ENCODE measurements at places on chromosomes 11 and 22. TPM values are rescaled to one million over a fixed set of nuclear protein-coding genes. Genes with fewer than 3 reads are reported as not detected.

- no peak for DNase-seq
Observed at GRCh38 chr11:12485328-12485727, 108.0 kb downstream of the PARVA start.

DNA sequence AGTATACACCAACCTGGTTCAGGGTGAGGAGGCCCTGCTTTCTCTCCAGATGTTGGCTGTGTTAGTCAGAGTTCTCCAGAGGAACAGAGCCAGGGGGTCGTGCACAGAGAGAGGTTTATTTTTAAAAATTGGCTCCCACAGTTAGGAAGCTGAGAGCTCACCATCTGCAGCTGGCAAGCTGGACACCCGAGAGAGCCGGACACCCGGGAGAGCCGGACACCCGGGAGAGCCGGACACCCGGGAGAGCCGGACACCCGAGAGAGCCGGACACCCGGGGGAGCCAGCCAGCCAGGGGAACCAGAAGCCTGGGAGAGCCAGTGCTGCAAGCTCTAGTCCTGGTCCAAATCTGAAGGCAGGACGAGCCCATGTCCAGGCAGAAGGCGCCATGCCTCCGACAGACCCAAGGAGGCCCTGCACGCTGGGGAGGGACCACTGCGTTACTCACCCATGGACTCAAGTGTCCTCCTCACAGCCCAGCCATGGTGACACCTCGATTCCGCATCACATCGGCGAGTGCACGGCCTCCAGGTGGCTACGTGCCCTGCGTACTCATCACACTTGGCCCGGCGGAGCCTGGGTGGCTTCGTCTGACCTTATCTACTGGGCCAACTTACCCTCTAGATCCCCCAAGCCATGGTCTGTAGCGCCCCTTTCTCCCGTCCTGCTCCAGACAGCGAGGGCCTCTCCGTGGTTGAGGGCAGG lies 99.0 kb downstream of the BRD1 start:
- no peak for DNase-seq

- DNase-seq = no peak
Observed at GRCh38 chr22:22940961-22941605, 53.5 kb downstream of the IGLL5 start.

GRCh38 chr11:67073908-67074307 lies 17.3 kb downstream of the RHOD start:
- no peak for DNase-seq

- DNase-seq = no peak
Observed at GRCh38 chr22:39727541-39727940, 157.0 kb downstream of the CACNA1I start.

- DNase-seq = no peak
Observed at GRCh38 chr11:70378506-70379134, 19.7 kb upstream of the CTTN start.

DNA sequence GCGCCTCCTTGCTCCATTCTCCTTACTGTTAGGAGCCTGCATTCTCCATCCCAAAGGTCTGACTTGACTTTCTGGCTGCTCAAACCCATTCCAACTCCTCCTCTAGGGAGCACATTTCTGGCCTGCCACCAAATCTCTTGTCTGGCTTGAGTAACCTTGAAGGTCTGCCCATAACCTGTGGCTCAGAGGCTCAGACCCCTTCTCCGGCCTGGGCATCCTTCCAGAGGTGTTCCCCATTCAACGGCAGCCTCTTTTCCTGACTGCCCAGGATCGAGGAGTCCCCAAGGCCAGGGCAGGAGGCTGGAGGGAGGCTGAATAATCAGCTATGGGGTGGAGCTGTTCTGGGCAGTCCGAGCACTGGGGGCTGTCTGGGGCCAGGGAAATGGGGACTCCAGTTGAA lies 2.2 kb downstream of the RAD9A start:
- no peak for DNase-seq

DNA sequence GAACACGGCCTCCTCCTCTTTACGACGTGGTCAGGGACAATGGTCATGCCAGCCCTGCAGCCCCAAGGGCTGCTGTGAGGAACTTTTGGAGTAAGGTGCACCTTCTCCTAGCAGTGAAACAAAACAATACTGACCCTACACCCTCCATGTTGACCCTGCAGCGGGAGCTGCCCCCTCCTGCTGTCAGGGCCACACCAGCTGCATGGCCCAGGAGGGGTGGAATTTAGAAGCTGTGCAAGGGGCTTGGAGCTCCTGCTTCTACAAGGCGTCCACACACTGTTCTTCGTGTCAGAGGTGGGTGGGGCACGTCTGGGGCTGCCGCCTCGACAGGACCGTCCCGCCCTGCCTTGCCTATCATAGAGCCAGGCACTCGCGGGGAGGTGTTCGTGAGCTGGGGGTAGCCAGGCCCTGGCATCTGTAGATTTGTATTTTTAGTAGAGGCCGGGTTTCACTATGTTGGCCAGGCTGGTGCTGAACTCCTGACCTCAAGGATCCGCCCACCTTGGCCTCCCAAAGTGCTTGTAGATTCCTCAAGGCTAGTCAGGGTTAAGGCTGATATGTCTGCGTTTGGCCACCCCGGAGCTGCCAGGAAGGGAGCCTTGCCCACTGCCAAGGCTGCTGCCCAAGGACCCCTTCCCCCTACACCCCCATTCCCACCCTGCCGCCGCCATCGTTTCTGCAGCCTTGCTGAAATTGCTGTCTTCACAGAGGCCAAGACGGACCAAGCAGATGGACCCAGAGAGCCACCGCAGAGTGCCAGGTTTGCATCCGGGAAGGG lies 15.9 kb downstream of the INCENP start:
- no peak for DNase-seq

The HPX gene
- total RNA-seq = 1.9 TPM

The PYGM gene
- total RNA-seq = 1.0 TPM

The TMPRSS4 gene
- not detected for total RNA-seq

The PTPMT1 gene
- 33.9 TPM for total RNA-seq

The POLA2 gene
- total RNA-seq = 5.2 TPM

The FAM180B gene
- not detected for total RNA-seq

Data from astrocyte (in vitro differentiated cells and primary cell).